Activated effector memory CD4-positive, alpha-beta T cell treated with Interleukin-2 at 50 U/mL for 16 hours (primary cell): ENCODE measurements at places on chromosomes 1 and 21.

DNA sequence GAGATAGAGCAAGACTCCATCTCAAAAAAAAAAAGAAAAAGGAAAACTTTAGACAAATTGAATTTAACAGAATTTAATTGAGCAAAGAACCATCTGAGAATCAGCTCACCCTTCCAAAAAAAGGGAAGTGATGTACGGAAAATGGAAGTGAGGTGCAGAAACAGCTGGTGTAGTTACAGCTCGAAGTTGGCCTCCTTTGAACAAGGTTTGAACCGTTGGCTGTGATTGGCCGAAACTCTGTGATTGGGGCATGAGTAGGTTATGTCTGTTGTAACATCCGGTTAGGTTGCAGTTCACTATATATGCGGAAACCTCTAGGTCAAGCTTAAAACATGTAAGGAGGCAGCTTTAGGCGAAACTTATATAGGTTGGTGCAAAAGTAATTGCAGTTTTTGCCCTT, 97.9 kb upstream of the KIF26B start:
- no peak for DNase-seq

GRCh38 chr1:221994939-221995338, 253.1 kb upstream of the DUSP10 start:
- no peak for DNase-seq

- DNase-seq = no peak
Measured at GRCh38 chr1:33312413-33312749, 8.5 kb downstream of the A3GALT2 start.

DNA sequence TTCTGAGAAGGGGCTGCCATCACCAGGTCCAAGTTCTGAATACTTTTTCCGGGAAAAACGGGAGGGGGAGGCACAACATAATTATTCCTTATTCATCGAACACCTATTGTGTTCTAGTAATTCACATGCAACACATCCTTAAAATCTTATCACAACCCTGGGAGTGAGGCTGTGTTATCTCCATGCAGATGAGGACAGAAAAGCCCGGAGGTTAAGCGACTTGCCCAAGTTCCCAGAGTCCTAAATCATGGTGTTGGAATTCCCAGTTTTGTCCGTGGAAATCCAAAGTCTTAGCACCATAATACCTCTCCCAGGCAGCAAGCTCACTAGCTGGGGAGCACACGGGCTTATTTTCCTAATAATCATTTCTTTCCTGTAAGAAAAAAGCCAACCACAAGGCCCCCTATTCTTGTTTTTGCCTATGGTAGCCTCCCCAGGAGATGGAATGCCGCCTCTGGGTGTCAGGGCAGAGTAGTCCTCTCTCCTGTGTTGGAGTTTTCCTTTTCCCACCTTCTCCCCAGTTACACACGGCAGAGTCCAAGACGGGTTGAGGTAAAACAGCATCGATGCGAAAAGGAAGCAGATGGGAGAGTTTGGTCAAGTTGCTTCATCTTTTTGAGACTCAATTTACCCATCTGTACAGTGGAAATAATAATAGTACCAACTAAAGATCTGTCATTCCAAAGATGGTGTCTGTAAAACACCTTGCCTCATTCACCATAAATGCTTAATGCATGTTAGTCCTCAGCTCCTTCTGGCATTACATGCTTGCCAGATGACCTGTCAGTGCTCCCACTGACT, 228.0 kb upstream of the TMEM51 start:
- no peak for DNase-seq
